ENCODE measurements at places on chromosomes 12 and 14.

- DNase-seq = no peak
Measured at GRCh38 chr12:116540622-116541152, 18.5 kb upstream of the MAP1LC3B2 start.

DNA sequence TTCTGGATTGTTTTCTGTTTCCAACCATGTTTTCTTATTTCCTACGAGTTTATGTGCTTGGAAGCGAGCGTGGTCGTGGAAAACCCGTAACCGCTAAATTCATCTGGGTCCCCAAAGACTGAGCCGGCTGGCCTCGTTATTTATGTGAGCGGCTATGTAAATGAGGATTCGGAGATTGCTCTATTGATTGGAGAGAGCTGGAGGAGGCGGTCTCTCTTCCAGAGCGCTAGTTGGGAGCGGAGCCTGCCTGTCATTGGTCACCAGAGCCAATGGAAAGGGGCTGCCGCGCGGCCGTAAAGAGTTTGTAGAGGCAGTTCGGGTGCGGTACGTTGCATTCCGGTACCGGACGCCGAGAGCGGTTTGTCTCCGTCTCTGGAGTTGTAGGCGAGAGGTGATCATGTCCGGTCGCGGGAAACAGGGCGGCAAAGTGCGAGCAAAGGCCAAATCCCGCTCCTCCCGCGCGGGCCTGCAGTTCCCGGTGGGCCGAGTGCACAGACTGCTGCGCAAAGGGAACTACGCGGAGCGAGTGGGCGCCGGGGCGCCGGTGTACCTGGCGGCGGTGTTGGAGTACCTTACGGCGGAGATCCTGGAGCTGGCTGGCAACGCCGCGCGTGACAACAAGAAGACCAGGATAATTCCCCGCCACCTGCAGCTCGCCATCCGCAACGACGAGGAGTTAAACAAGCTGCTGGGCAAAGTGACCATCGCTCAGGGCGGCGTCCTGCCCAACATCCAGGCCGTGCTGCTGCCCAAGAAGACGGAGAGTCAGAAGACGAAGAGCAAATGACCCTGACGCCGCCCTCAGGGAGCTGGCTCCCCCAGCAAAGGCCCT, 29.0 kb downstream of the WBP11 start:
- DNase-seq = peak; percentile 98

DNA sequence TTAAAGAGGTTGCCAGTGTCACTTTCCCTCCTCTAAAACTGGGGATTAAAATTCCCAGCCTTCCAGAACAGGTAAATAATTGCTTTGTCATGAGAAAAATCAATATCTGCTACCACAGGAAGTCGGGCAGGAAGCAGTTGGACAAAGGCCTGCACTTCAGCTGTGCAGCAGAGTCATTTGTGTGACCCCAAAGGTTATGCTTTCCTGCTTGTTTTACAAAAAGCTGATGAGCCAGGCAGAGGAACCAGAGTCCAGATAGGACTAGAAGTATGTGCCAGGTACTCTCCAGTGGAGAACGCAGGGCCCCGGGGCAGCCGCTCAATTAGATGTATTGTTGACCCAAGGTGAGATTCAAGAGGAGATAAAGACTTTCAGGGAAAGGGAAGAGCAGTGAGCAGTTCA, 117.1 kb upstream of the FRMD6 start:
- DNase-seq = no peak

GRCh38 chr12:51593539-51593938, 2.5 kb downstream of the SCN8A start:
- DNase-seq = no peak
